ENCODE measurements at places on chromosomes 12 and 14. TPM values are rescaled to one million over a fixed set of nuclear protein-coding genes. Genes with fewer than 3 reads are reported as not detected.

DNA sequence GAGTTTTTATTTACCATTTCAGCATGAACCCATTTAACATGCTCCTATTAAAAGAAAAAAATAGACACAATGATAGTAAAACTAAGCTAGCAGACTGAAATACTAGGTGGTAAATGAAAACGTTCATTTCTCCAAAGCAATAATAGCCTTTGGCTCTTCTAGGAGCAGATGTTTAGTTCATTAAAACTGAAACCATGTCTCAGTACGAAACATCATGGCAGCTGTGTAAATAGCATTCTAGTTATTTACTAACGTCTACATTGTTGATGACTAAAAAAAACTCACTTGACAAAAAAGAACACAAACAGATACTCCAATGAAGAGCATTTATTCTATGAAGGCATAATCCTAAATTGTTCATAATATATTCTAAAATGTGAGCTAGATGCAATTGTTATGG lies 17.9 kb downstream of the RECQL start:
- H3K27me3 ChIP-seq: no peaks in the 10 kb centered on the region
- peaks cover 5% of the 10 kb centered on the region for H3K36me3 ChIP-seq
- H3K27ac ChIP-seq: no peak overlapping the region
- H3K4me3 ChIP-seq: no peak overlapping the region
- H3K4me1 ChIP-seq: no peaks in the 10 kb centered on the region

MFAP5 gene
- 8.3 TPM for total RNA-seq

DNA sequence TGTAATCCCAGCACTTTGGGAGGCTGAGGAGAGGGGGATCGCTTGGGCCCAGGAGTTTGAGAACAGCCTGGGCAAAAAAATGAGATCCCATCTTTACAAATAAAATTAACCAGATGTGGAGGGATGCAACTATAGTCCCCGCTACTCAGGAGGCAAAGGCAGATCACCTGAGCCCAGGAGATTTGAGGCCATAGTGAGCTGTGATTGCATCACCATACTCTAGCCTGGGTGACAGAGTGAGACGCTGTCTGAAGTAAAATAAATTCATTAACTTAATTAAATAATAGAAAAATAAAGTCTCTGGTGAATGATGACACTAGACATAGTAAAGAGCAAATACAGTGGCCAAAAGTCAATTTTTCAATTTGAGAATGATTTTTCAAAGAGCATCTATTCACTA lies 16.1 kb upstream of the PLEKHA5 start:
- no peaks in the 10 kb centered on the region for H3K27me3 ChIP-seq
- H3K36me3 ChIP-seq: no peaks in the 10 kb centered on the region
- no peaks in the 10 kb centered on the region for H3K4me1 ChIP-seq
- H3K4me3 ChIP-seq: no peak overlapping the region
- no peak for DNase-seq

DNA sequence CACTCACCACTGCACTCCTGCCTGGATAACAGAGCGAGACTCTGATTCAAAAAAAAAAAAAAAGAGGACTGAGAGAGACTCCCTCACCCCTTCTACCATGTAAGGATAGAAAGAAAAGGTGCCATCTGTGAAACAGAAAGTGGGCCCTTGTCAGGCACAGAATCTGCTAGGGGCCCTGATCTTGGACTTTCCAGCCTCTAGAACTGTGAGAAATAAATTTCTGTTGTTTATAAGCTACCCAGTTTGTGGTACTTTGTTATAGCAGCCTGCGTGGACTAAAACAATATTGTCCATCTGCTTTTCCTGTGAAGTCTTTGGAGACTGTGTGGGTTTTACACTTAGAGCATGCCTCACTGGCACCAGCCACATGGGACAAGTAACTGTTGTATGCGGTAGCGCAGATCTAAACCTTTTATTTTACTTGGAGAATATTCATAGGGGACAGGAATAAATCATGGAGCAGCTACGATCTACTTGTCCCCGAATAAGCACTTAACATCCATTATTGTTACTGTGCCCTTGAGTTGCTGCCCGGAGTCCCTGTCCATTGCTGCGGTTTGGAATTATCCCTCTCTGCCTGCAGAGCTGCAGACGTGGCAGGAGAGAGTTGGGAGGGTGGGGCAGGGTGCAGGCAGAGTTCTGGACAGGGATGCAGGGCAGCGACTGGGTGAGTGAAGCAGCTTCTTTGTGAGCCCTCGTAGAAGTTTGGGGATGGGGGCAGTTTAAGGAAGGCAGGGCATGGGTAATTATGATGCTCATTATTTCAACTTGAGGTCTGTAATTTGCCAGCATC lies 52.4 kb upstream of the STON2 start:
- DNase-seq: peak; percentile 43
- no peak overlapping the region for H3K27ac ChIP-seq
- no peaks in the 10 kb centered on the region for H3K36me3 ChIP-seq
- no peaks in the 10 kb centered on the region for H3K27me3 ChIP-seq

- H3K4me3 ChIP-seq: no peak overlapping the region
- H3K36me3 ChIP-seq: no peaks in the 10 kb centered on the region
- no peak for DNase-seq
- H3K27ac ChIP-seq: no peak overlapping the region
- no peaks in the 10 kb centered on the region for H3K27me3 ChIP-seq
- no peaks in the 10 kb centered on the region for H3K4me1 ChIP-seq
Measured at GRCh38 chr12:87848248-87848868, 180.8 kb downstream of the C12orf50 start.

DNA sequence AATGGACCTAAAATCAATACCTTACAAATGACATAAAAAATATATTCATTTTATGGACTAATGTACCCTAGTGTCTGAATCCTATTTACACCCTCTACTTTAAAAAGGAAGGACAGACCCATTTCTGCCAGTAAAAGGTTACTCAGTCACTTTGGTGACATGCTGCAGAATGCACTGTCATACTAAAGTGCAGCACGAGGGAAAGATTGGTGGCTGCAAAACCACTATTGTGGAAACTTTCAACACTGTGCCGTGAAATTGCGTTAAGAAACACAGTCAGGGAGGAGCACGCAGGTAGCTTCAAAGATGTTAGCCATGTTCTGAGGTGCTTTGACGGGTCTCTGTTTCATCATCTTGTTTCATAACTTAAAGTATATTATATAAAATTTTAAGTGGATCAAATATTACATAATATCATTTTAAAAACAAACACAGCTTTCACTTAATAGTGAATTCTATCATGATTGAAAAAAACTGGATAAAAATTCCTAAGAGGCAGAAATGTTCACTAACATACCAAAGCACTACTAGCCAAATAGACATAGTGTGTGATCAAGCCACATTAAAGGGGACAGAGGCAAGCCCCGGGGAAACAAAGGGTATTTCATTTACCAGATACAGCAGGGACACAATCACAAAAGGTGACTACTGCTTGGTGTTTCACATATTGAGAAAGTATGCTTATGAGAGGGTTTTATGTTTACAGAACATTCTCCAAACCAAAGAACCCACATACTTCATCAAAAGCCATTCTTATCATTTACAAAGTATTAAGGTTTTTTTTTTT lies 330.8 kb upstream of the SOX5 start:
- DNase-seq: no peak
- H3K4me1 ChIP-seq: peaks cover 9% of the 10 kb centered on the region
- no peaks in the 10 kb centered on the region for H3K36me3 ChIP-seq
- no peaks in the 10 kb centered on the region for H3K27me3 ChIP-seq
- no peak overlapping the region for H3K4me3 ChIP-seq
- H3K27ac ChIP-seq: peak overlapping the region; percentile 40

- H3K27me3 ChIP-seq: no peaks in the 10 kb centered on the region
- H3K36me3 ChIP-seq: no peaks in the 10 kb centered on the region
- no peak overlapping the region for H3K4me3 ChIP-seq
- peak; percentile 72 for DNase-seq
Measured at GRCh38 chr12:93127582-93128331, 198.7 kb upstream of the EEA1 start.

DNA sequence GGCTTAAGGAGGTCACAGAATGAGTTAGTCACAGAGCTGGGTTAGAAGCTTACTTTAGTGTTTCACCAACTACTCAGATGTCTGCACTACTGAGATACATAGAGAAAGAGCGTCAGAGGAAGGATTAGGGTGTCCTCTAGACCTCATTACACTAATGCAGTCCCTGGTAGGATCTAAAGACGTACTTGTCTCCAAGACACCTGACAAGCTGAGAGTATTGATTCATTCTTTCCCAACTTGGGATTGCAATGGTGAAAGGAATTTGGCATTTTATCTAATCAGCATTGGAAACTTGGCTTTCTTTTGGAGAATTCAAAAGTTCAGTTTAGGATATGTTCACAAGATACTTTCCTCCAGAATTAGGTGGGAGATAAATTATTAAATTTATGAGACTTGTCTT lies 402.1 kb downstream of the ZFP36L1 start:
- no peaks in the 10 kb centered on the region for H3K36me3 ChIP-seq
- no peaks in the 10 kb centered on the region for H3K27me3 ChIP-seq
- peaks cover 61% of the 10 kb centered on the region for H3K4me1 ChIP-seq
- H3K27ac ChIP-seq: peak overlapping the region; percentile 74
- DNase-seq: no peak
- H3K4me3 ChIP-seq: no peak overlapping the region

GRCh38 chr12:78418919-78419318 lies 445.7 kb upstream of the SYT1 start:
- DNase-seq: no peak
- no peaks in the 10 kb centered on the region for H3K4me1 ChIP-seq
- H3K36me3 ChIP-seq: no peaks in the 10 kb centered on the region
- H3K27ac ChIP-seq: no peak overlapping the region
- no peaks in the 10 kb centered on the region for H3K27me3 ChIP-seq

- H3K4me3 ChIP-seq: no peak overlapping the region
- H3K27me3 ChIP-seq: peaks cover 98% of the 10 kb centered on the region
- H3K27ac ChIP-seq: no peak overlapping the region
- H3K4me1 ChIP-seq: peaks cover 9% of the 10 kb centered on the region
- no peak for DNase-seq
- no peaks in the 10 kb centered on the region for H3K36me3 ChIP-seq
Measured at GRCh38 chr12:85278598-85279448, 1.2 kb upstream of the ALX1 start.

GARIN6 gene
- total RNA-seq: not detected

PPM1H gene
- 11.0 TPM for total RNA-seq

MARCHF9 gene
- total RNA-seq: 22.4 TPM

All from left lung (tissue), 14 donors.